Parietal lobe (tissue), 2 donors: ENCODE measurements at places on chromosomes 4 and X. TPM values are rescaled to one million over a fixed set of nuclear protein-coding genes. Genes with fewer than 3 reads are reported as not detected.

Gene CXCL9
- not detected for total RNA-seq

Gene PWWP3B
- total RNA-seq = 0.63 TPM

Gene CNGA1
- total RNA-seq = not detected

Gene L1CAM
- total RNA-seq = 195 TPM

Gene CFP
- 1.3 TPM for total RNA-seq

Gene STAP1
- not detected for total RNA-seq

Gene SPACA5
- total RNA-seq = not detected

Gene ERAS
- not detected for total RNA-seq

Gene AMTN
- not detected for total RNA-seq

Gene PHEX
- total RNA-seq = 3.1 TPM

Gene GPR34
- 5.6 TPM for total RNA-seq

Gene FBXW7
- total RNA-seq = 281 TPM

Gene ZFP92
- 1.9 TPM for total RNA-seq

Gene FAM47A
- not detected for total RNA-seq

Gene DGKQ
- 9.7 TPM for total RNA-seq

Gene ANOS1
- 18.8 TPM for total RNA-seq

Gene PCDH7
- 126 TPM for total RNA-seq

Gene RAB40AL
- 5.6 TPM for total RNA-seq

Gene TRIM60
- not detected for total RNA-seq

Gene F8A2
- total RNA-seq = not detected
